ENCODE measurements at places on chromosomes 12 and 14. TPM values are rescaled to one million over a fixed set of nuclear protein-coding genes. Genes with fewer than 3 reads are reported as not detected.

GRCh38 chr12:45893240-45893639 is 97.1 kb downstream of the SCAF11 start:
- H3K27me3 ChIP-seq, result no peaks in the 10 kb centered on the region
- H3K4me1 ChIP-seq, result peaks cover 15% of the 10 kb centered on the region
- peaks cover 28% of the 10 kb centered on the region for H3K36me3 ChIP-seq
- no peak overlapping the region for H3K27ac ChIP-seq

DNA sequence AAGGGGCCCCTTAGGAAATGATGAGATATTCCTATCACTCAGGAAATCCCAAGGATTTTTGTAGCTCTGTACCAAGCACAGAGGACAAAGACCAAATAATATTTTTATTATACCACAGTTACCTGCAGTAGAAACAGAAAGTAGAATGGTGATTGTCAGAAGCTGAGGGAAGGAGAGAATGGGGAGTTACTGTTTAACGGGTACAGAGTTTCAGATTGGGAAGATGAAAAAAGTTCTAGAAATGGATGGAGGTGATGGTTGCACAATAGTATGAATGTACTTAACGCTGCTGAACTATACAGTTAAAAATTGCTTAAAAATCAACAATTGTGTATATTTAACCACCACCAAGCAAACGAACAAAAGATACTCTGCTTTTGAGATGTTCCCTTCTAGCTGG is 24.1 kb downstream of the FLVCR2 start:
- H3K27ac ChIP-seq, result no peak overlapping the region
- DNase-seq, result no peak
- no peaks in the 10 kb centered on the region for H3K4me1 ChIP-seq
- H3K4me3 ChIP-seq, result no peak overlapping the region
- H3K27me3 ChIP-seq, result no peaks in the 10 kb centered on the region

DNA sequence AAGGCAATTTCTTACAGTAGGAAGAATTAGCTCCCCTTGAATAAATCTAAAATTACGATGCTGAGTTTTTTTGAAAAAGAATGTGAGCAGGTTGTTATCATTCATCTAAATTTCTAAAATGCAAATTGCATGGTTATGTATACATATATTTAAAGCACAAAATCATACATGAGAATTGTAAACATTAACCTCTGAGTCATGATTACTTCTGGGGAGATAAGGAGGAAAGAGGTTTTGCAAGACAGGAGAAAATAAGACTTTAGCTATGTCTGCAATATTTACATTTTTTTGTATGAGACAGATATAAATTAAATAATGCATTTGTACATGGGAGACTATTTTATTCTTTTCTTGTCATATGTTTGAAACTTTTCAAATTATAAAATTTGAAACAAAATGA is 72.2 kb downstream of the TSPAN8 start:
- H3K36me3 ChIP-seq, result no peaks in the 10 kb centered on the region
- no peaks in the 10 kb centered on the region for H3K27me3 ChIP-seq
- no peak overlapping the region for H3K4me3 ChIP-seq
- H3K4me1 ChIP-seq, result no peaks in the 10 kb centered on the region

DNA sequence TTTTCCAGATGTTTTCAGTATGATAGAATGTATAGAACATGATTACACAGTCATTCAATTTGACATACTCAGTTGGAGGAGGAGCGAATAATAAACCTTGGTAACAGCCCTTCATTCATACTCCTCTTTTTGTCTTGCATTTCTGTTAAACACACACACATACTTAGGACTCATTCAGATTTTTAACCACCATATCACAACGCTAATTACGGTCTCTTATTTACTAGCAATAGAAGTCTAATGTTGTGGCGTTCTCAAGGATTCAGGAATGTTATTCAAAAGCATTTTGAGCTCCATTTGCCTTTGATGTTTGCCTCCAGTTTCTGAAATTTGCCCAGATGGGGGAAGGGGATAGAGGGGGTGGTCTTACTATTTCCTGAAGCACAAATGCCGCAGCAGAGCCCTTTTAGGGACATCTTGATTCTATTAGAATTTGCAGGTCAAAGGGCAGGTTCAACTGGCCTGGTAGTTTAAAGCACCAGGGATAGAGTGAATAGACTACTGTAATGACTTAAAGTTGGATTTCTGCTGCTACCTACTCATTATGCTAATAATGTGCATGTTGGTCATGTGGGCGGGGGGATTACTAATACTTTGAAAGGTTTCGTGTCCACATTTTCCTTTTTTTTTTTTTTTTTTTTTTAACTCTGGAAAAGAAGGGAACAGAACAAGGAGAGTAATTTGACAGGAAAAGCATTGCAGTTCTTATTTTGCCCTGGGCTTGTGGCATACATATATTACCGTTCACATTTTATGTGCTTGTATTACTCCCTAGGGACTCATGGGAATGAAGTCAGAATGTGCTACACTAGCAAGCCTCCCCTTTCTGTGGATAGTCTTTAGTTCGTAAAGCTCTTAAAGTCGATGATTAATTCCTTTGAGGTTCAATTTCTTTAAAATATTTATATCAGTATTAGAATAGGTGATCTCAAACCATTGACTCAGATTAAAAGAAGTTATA is 226.8 kb downstream of the FBXL14 start:
- H3K36me3 ChIP-seq, result no peaks in the 10 kb centered on the region
- H3K27me3 ChIP-seq, result no peaks in the 10 kb centered on the region
- H3K27ac ChIP-seq, result no peak overlapping the region
- H3K4me1 ChIP-seq, result no peaks in the 10 kb centered on the region

DNA sequence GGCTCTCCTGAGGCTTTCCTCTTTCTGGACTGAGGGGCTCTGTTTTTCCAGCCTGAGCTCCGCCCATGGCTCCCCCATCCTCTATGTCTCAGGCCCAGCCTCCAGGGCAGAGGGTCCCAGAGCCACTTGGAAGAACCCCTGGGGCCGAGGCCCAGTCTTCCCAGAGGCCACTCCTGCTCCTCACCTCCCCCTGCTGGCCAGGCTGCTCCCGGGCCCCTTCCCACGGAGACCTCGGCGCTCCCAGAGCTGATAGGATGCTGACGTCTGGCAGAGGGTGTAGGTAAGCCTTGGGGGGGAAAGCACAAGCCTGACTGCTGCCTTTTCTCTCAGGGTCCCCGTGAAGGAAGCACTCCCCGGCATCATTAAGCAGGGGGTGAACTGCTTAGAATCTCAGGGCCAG is 51.4 kb downstream of the ERH start:
- H3K4me3 ChIP-seq, result no peak overlapping the region
- no peak overlapping the region for H3K27ac ChIP-seq
- H3K27me3 ChIP-seq, result no peaks in the 10 kb centered on the region
- no peak for DNase-seq

CLEC7A gene
- 1.3 TPM for total RNA-seq

CD69 gene
- total RNA-seq, result 35.9 TPM
